ENCODE measurements at places on chromosomes 12 and 14.

DNA sequence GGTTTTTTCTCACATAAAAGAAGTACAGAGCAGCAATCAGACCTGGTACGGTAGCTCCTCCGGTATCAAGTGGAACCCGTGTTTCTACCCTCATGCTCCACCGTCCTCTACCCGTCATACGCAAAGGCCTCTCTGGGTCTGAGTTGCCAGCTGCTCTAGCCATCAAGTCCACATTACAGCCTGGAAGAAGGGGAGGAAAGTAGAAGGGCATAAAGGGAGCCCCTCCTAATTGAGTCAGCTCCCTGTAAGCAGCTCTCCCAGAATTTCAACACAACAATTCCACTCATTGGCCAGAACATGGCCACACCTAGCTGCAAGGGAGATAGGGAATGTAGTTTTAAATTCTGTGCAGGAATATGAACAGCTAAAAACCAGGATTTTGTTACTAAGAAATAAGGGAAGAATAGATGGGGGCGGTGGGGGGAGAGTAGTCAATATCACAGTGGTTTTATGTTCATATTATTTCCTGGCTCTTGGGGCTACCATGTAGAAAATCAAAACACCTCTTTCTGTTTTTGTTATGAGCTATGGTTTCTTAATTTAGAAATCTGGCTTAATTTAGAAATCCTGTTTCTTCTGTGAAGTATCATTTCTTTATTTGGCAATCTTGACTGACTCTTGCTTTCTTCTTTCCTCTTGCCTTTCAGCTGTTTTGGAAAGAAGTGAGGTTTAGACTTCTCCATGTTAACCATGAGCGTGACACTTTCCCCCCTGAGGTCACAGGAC is 103.9 kb downstream of the AKAP6 start:
- no peak for DNase-seq

DNA sequence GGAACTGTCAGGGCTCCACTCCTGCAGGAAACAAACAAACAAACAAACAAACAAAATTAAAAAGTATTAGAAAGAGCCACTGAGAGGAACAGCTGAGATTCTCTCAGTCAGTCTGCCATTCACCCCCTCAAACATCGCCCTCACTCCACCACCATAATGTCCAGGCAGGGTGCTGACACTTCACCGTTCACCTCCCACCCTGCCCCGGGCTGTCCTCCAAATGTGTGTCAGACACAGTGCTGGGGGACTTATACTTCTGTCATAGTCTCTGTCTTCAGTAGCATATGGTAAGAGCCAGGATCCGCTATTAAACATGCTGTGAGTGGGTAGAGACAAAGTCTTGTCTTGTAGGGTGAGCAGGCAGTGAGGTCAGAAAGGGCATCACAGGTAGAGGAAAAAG is 28.3 kb downstream of the KRT18 start:
- no peak for DNase-seq

DNA sequence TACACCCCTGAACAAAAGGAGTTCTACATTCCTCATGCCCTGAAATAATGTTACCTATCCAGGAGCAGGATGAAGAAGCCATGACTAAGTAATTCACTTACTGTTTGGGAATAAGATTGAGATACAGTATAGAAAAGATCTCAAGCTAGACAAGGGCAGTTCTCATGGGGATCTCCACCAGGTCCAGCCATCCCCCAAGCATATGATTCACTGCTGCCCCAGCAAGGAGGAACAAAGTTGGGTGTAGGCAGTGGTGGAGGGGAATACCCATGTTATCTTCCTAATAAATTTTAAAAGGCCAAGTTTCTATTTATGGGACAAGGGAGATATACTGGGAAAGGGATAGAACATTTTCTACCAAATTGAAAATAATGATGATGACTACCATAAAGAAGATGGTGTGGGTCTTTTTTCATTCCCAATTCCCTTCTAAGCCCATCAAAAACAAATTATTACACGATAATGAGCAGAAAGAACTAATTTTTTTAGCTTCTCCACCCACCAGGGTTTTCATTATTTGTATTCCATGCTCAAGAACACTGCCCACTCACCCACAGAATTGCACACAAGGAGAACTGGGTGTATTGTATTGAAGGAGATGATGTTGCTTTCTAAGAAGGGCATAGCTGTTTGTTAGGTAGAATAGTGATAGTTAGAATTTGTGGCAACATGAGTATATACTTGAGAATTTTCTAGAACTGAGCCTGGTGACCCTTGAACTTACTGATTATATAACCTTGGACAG is 204.6 kb downstream of the BTG1 start:
- no peak for DNase-seq

DNA sequence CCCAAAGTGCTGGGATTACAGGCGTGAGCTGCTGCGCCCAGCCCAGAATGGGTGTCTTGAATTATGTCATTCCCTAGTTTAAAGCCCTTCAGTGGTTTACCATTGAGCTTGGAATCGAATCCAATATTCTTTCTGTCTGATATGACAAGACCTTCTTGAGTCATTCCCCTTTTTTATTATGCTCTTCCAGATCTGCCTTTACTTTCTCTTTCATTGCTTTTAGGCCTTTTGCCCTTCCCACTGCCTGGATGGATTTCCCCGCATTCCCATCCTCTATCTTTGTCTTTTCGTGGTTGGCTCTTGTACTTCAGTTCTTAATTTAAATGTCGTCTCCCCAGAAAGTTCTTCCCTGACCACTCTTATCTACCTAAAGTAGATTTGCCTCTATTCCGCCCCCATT is 1.6 kb downstream of the TRAFD1 start:
- no peak for DNase-seq

- DNase-seq, result no peak
These were observed 1089.7 kb downstream of the TRHDE start for GRCh38 chr12:73361864-73362230.

DNA sequence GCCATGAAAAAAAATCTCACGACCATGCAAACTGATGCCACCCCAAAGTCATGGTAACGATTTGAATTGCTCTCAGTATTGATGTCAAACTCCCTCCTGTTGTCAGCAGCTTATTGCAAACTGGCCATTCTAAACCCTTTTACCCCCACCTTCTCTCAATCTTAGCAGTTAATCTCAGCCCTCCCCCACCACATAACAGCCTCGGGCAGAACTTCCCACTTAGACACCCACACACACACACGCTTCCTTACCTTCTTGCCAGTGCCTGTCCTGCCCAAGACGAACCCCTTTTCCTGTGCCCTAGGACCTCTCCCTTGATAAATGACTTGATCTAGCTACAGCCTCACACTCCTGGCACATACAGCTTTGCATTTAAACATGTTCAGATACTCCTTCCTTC is 56.6 kb downstream of the GPATCH2L start:
- DNase-seq, result no peak

GRCh38 chr12:546920-547845 is 87.4 kb downstream of the B4GALNT3 start:
- DNase-seq, result no peak
